ENCODE measurements at places on chromosomes 4 and X. TPM values are rescaled to one million over a fixed set of nuclear protein-coding genes. Genes with fewer than 3 reads are reported as not detected.

Gene LRAT
- total RNA-seq, result not detected

Gene KCND1
- total RNA-seq, result 2.0 TPM

Gene PCSK1N
- 15.0 TPM for total RNA-seq

Gene ANOS1
- total RNA-seq, result 3.2 TPM

Gene CT45A5
- not detected for total RNA-seq

Gene SSX1
- not detected for total RNA-seq

Gene DOCK11
- total RNA-seq, result 20.6 TPM

Gene GAGE12E
- not detected for total RNA-seq

Gene CLOCK
- total RNA-seq, result 34.4 TPM

Gene GSX2
- not detected for total RNA-seq

Gene P2RY10
- total RNA-seq, result 0.98 TPM

Gene GALNTL6
- 0.74 TPM for total RNA-seq

Gene XAGE2
- not detected for total RNA-seq

Gene SLITRK2
- total RNA-seq, result 0.49 TPM

Gene DRP2
- 1.5 TPM for total RNA-seq

Gene RAB33A
- total RNA-seq, result 0.98 TPM

Gene MMRN1
- 96.3 TPM for total RNA-seq

Gene USP17L21
- total RNA-seq, result not detected

Gene CT45A2
- total RNA-seq, result not detected

Gene ASB5
- 5.9 TPM for total RNA-seq

Gene ARL9
- not detected for total RNA-seq

Gene GAGE1
- total RNA-seq, result not detected

Gene SUPT20HL2
- not detected for total RNA-seq

Data from vagina (tissue), 2 donors.